ENCODE measurements at places on chromosomes 1 and 21.

DNA sequence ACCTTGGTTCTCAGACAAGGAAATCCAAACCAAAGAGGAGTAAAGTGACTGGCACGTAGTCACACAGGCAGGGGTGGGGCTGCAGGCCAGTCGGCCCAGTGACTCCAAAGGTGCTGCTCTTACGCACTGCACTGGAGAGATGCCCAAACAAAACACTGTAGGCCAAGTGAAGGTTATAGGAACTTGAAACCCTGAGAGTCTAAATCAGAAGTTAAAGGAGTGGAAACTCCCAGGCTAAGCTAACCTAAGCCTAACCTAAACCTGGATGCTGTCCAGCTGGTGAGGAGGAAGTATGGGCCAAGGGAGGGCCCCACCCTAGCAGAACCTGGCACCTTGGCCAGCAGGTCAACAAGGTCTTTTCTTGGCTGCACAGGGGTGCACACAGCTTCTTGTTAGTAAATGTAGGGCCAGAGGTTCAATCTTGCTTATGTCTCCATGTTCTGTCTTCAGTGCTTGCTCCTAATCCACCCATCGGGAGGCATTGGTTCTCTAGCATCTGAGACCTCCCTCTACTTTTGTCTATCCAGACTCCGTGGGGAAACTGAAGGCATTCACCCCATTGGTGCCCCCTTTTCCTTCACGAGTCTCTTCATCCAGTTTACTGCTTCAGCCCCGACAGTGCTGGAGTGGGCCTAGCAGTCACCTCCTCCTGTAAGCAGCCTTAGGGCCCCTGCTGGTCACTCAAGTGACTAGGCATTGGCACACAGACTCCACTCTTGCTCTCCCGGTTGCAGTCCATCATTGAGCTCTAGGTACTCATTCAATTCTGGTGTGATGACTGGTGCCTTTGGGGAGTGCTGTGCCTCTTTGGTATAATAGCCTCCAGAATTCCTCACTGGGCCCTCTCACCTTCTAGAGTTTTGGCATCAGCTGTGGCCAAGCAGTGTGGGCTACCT lies 12.9 kb upstream of the TMEM125 start:
- no peak for DNase-seq

DNA sequence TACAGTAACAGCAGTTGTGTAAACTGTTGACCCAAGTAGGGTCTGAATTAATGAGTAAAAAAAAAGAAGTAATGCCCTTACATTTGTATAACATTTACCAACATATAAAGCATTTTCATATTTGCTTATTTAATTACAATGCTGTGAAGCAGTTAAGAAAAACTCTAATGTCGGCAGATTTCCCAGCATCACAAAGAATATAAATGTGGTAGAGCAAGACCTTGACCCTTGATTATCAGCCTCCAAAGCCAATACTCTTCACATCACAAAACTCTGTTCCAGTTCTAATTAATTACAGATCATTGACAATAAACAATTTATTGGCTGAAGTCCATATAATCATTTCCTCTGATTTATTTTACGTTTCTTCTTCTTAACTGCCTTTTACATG lies 130.2 kb downstream of the DUSP10 start:
- no peak for DNase-seq

- no peak for DNase-seq
Observed at GRCh38 chr1:186463926-186464325, 3.0 kb upstream of the PDC start.

DNA sequence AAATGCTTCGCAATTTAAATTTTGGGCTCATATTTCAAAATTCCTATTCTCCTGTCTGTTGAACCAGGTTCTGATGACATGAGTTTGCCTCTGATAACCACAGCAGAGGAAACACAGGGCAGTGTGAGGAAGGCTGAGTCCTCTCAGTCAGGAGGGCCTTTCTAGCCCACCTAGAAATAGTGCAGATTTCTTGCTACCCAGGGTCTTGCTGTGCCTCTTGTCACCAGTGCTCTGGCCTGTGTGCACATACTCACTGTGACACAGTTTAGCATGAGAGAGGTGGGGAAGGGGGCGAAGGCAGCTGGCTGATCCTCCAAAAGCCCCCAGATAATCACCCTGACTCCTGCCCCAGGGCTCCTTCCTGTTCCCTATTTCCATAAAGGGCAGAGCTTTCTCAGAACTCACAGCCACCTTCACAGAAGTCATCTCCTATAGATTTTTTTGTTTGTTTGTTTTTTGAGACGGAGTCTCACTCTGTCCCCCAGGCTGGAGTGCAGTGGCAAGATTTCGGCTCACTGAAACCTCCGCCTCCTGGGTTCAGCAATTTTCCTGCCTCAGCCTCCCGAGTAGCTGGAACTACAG lies 23.7 kb downstream of the ERRFI1 start:
- no peak for DNase-seq

DNA sequence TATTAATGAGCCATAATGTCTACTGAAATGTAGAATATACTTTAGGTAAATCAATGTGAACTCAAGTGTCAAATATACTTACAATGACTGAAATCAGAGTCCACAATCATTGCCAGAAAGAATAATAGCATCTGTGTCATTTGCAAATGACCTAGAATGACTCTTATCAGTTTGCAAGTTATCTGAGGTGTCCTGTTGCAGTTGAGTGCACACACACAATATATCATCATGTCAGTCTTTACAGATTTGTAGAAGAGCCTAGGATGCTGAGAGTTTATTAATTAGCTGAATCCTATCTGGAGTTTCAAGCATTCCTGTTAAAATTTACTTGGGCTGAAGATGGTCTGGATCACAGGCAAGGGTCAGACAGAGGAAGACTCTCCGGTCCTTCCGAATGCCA lies 324.0 kb upstream of the GREM2 start:
- DNase-seq: no peak

- DNase-seq: peak; percentile 42
Observed at GRCh38 chr1:115469703-115470476, 131.8 kb upstream of the NGF start.

- DNase-seq: no peak
Observed at GRCh38 chr1:24193046-24193445, 6.0 kb upstream of the IFNLR1 start.

DNA sequence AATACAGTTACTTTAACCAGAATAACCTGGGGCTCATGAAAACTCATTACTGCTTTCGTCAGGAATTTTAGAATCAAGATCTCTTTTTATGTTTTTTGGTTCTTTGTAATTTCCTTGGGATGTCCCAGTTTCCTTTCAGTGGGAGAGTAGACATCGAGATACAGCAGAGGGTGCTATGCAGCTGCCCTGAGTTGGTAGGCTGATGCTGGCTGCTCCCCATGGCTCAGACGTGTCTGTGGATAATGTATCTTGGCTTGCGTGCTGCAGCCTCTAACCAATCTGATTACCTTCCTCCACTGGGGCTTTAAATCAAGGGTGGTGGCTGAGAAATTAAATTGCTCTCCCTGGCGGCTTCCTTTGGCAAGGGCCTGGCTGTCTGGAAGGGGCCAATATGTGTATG lies 253.7 kb downstream of the CACNA1E start:
- no peak for DNase-seq

- DNase-seq: peak; percentile 76
Observed at GRCh38 chr1:23916209-23917131, 3.3 kb upstream of the CNR2 start.

GRCh38 chr1:46244656-46245371 lies 2.7 kb upstream of the RAD54L start:
- peak; percentile 17 for DNase-seq

GRCh38 chr1:247408100-247408499 lies 7.9 kb upstream of the NLRP3 start:
- no peak for DNase-seq

DNA sequence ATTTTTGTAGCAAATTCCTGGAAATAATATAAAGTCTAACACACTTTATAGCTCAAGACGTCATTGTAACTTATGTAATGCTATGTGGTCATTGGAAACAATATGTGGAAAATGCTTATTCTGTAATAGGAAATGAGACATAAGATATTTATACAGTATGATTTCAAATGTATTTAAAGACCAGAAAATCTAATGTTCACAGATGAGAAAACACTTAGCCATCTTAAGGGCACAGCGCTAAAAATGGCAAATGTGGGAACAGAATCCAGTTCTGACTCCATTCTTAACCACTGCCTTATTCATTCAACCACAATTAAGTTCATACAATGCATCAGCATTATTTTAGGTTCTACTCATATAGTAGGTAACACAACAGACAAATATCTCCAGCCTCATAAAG lies 12.5 kb downstream of the CSDE1 start:
- DNase-seq: peak; percentile 14

DNA sequence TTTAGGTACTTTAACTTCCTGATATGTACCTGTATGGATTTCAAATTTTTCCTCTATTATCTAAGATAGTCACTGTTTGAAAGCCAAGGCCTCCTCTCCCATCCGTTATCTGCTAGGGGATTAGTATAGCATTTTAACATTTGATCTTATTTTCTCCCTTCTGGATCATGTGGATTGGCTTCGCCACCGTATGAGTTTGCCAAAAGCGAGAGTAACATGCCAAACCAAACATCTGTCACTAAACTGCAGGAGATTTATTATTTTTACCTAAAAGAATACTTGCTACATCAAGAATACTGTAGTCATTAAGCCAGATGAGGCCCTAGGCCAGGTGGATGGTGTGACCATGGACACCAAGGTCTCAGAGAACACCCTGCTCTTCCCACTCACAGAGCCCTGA lies 28.5 kb upstream of the EEIG2 start:
- DNase-seq: no peak

- peak; percentile 65 for DNase-seq
Observed at GRCh38 chr1:99766378-99766800, at the start of gene FRRS1. Gene FRRS1 (minus strand): TSS chr1:99766635. CDS start chr1:99748768, 17,867 bp downstream.

- no peak for DNase-seq
Observed at GRCh38 chr1:51288578-51288977, 41.8 kb downstream of the TTC39A start.

GRCh38 chr21:28174701-28175100 lies 818.0 kb downstream of the LTN1 start:
- DNase-seq: no peak

DNA sequence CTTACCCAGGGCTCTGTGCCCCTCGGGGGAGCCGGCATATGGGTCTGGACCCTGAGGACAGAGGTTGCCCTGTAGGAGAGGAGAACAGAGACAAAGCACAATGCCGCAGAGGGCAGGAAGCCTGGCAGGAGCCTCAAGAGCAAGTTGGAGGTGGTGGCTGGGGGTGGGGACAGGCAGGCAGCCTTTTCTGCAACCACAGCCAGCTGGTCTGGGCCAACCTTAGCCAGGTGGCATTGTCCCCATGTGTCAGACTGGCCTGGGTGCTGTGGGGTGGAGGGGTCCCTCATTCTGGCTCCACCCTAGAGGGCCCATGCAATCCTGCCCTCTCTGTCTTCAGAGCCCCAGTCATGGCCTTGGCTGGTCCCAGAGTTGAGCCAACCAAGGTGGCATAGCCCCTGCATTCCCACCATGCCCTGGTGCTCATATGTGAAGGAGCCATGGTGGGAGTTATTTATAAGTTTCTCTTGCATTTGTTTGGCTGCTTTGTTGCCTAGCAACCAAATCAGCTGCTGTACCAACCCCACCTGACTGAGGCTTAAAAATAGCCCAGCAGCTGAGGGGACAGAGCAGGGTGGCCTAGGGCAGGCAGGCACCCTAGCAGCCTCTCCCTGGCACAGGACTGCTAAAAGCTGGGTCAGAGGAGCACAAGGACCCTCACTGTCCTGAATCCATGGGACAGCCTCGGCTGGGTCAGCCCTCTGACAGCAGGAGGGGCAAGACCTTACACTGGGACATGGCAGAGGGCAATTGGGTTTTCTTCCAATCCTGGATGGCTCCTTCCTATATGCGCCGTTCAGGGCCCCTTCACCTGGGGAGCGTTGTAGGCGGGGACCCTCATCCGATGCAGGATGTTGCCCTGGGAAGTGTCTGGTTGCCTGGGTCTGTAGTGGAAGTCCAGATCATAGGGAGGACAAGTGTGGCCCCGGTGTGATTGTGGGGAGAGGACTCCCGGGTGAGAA lies 19.5 kb downstream of the MAP7D1 start:
- no peak for DNase-seq

DNA sequence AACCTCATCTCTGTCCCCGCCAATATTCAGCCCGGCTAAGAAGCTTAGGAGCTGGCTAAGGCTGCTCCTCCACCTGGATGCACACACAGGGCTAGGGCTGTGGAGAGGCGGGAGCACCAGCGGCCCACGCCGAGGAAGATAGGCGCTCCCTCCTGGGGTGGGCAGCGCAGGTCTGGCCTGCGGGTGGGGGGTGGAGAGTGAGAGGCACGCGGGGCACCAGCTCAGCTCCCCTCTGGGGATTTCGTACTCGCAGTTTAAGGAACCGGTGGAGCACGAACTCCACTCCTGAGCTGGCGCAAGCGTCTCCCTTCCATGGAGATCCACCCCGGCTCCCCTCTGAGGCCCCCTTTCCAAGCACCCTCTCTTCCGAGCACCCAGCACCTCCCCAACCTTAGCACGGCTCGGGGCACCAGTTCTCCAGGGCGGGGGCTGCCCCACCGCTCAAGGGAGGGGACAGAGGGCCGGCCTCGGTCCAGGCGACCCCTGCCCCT lies 433 bp upstream of the KAZN start:
- DNase-seq: no peak

GRCh38 chr1:15070145-15070748 lies 83.3 kb upstream of the TMEM51 start:
- no peak for DNase-seq

DNA sequence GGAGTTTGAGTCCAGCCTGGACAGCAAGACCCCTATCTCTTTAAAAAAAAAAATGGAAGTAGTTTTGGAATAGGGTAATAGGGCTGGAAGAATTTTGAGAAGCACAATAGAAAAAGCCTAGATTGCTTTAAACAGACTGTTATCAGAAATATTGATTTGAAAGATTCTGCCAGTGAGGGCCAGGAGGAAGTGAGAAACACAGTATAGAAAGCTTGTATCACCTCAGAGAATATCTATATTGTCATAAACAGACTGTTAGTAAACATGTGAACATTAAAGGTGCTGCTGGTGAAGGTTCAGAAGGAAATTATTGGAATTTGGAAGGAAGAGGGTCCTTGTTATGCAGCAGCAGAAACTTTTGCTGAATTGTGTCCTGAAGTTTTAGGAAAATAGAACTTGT lies 24.8 kb upstream of the PSEN2 start:
- no peak for DNase-seq

- DNase-seq: peak; percentile 72
Observed at GRCh38 chr1:206737729-206738201, 32.8 kb upstream of the IL19 start.

- DNase-seq: no peak
Observed at GRCh38 chr1:53206735-53207379, 10.2 kb downstream of the CPT2 start.

DNA sequence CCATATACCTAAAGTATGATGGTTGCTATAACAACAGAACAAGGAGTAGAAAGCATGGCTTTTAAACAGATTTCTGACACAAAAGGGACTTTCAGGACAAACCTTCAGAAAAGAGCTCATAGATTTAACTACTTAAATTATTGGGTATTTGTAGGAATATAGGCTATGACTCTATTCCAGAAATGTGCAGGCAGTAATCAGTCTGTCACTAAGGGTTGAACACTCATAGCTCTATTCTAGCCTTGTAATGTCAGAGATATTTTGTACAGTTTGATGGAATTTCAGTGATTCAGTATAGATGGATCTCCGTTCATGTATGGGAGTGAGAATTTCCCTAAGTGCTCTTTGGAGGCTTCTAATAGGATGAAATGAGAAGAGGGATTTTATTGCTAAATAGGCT lies 82.8 kb downstream of the EXTL2 start:
- DNase-seq: no peak

- DNase-seq: no peak
Observed at GRCh38 chr1:24751833-24752232, 6.6 kb downstream of the CLIC4 start.

- DNase-seq: peak; percentile 56
Observed at GRCh38 chr1:2556678-2557481, 709 bp downstream of the TNFRSF14 start.

- DNase-seq: no peak
Observed at GRCh38 chr1:201702936-201703335, 126.0 kb upstream of the IPO9 start.

- no peak for DNase-seq
Observed at GRCh38 chr21:28751176-28751575, 241.5 kb downstream of the LTN1 start.

Data from activated naive CD4-positive, alpha-beta T cell treated with anti-CD3 and anti-CD28 coated beads for 36 hours (primary cell).